Thyroid gland (tissue), 4 donors: ENCODE measurements at places on chromosomes 7 and 10.

- no peaks in the 10 kb centered on the region for H3K27me3 ChIP-seq
- H3K36me3 ChIP-seq, result no peaks in the 10 kb centered on the region
- H3K27ac ChIP-seq, result no peak overlapping the region
- no peaks in the 10 kb centered on the region for H3K4me1 ChIP-seq
- H3K4me3 ChIP-seq, result no peak overlapping the region
- DNase-seq, result no peak
Measured at GRCh38 chr10:115654961-115655360, 561.8 kb downstream of the ATRNL1 start.

- H3K27ac ChIP-seq, result no peak overlapping the region
- no peaks in the 10 kb centered on the region for H3K4me1 ChIP-seq
- peak; percentile 59 for DNase-seq
- H3K36me3 ChIP-seq, result peaks cover 5% of the 10 kb centered on the region
Measured at GRCh38 chr7:93147363-93147762, 822 bp downstream of the SAMD9L start.

DNA sequence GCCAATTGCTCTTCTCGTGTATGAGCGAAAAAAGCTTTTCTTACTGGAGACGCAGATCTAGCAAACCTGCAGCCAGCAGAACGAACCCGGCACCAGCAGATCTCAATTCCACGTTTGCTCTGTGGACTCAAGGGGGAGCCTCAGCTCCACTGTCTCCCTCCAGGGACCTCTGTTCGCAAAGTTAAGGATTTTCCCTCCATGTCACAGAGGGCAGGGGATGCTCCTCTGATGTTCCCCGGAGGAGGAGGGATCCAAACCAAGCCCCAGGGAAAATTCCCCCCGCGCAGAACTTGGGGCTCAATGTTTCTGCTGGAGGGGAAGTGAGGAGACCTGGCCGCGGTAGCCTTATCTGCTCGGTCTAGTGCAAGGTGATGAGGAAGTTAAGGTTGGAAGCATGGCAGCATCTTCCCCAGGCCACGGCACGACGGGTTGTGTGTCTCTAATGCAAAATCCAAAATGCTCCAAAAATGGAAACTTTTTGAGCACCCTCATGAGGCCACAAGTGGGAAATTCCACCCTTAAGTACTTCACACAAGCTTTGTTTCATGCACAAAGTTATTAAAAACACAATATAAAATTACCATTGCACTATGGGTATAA, 9.0 kb downstream of the IQCE start:
- no peaks in the 10 kb centered on the region for H3K4me1 ChIP-seq
- no peak for DNase-seq
- H3K27me3 ChIP-seq, result no peaks in the 10 kb centered on the region
- H3K36me3 ChIP-seq, result peaks cover 12% of the 10 kb centered on the region

DNA sequence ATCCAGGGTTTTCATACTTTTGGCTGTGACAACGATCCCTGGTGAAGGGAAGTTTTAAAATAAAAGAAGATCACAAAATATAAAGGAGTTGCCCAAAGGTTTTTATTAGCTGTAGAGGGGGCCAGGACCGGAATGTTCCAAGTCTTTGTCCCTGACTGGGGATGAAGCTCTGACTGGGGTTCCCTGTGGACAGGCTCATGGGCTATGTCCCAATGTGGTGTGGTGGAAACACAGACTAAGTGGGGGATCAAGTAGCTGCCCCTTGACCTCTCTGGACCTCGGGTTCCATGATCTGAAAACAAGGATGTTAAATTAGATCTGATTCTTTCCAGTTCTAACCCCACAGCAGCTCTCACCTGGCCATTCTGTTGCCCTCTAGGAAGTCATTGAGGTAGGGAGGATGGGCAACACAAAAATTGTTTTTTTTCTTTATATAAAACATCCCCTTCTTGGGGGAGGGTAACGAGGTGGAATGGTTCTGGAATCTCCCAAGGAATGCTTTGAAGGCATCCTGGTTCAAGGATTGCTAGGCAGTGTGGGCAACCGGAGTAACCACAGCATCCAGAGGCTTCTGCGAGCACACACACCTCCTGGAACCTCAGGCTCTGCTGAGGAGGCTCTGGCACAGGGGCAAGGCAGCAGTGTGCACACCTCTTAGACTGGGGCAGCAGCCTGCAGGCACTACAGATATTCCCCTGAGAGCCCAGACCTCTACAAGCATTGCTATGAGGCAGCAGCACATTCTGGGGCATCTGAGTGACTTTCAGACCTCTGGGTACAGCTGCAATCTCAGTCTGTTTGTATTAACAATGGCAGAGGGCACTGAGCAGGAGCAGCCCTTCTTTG, 21.4 kb upstream of the CRYGN start:
- H3K27ac ChIP-seq, result no peak overlapping the region
- H3K36me3 ChIP-seq, result peaks cover 7% of the 10 kb centered on the region
- no peaks in the 10 kb centered on the region for H3K27me3 ChIP-seq
- H3K4me3 ChIP-seq, result no peak overlapping the region

DNA sequence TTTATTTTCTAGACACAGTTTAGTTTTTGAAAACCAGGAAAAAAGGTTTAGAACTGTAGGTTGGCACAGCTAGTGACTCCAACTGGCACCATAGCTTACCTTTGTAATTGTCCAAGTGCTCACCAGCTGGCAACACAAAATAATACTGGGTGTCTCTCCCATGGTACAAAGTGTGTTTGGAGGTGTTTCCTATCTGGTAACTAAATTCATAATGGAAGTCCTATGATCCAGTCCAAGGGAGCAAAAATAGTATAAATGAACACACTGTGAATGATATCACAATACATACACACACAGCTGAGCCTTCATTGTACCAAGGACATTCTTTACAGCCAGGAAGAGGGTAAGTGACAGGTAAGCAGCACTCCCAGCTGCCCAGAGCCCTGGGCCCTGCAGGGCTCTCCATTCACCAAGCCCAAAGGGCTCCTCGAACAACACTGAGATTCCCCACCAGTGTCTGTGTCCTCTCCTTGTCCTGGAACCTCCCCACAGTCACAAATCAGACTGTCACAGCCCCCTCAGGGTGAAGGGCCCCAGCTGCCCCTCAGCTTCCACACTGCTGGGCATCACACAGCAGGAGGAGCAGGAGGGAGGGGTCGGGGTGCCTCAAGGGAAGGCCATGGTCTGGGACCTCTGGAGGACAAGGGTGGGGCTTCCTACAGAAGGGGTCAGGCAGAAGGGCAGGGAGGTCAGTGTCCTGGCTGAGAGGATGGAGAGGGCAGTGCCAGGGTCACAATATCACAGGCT, 72.1 kb downstream of the PKD1L1 start:
- no peaks in the 10 kb centered on the region for H3K27me3 ChIP-seq
- DNase-seq, result no peak
- no peak overlapping the region for H3K4me3 ChIP-seq
- no peak overlapping the region for H3K27ac ChIP-seq

DNA sequence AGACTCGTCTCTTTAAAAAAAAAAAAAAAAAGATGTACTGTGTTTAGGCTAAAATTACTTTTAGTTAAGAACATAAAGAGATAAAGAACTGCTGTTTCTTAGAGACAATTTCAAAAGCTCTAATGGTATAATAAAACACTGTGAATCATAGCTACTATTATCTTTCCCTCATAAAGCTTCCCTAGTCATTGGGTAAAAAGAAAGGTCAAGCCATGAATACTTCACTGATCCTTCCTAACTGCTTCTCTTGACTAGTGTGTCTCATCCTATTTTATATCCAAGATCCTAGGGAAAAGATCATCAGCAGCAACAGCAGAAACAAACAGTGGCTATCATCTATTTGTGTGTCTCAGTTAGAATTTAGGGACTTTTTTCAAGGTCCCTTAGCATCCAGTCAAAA, 10.5 kb downstream of the YME1L1 start:
- no peaks in the 10 kb centered on the region for H3K4me1 ChIP-seq
- H3K27ac ChIP-seq, result no peak overlapping the region
- no peak for DNase-seq

DNA sequence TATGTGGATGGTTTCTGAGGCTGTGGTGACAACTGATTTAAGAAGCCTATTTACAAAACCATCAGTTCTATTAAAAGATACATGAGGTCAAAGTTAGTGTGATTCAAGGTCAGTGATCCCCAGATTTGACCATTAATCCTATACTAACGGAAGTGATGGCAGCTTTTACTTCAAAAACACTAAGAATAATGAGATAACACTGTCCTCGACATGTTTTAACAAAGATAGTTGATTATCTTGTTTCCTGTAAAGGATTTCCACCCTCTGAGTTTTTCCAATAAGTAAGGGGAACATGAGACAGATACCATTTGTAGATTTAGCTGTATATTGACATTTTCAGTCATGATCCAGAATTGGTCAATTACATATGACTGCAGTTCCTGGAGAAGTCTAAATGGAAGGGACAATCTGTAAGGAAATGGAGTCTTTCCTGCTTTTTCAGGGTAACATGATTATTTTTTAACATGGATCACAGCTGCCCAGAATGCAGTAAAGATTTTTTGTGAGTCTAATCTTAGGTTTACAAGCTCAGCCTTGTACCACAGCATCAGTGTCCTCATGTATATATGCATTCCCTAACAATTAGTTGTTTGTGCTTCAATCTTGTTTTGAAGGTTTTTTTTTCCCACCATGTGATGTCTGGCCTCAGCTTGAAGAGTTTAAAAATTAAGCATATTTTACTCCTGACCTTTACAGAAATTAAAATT, 188.0 kb downstream of the PPP1R9A start:
- H3K27ac ChIP-seq, result no peak overlapping the region
- H3K4me1 ChIP-seq, result no peaks in the 10 kb centered on the region
- no peaks in the 10 kb centered on the region for H3K27me3 ChIP-seq
- no peak for DNase-seq
- H3K4me3 ChIP-seq, result no peak overlapping the region

DNA sequence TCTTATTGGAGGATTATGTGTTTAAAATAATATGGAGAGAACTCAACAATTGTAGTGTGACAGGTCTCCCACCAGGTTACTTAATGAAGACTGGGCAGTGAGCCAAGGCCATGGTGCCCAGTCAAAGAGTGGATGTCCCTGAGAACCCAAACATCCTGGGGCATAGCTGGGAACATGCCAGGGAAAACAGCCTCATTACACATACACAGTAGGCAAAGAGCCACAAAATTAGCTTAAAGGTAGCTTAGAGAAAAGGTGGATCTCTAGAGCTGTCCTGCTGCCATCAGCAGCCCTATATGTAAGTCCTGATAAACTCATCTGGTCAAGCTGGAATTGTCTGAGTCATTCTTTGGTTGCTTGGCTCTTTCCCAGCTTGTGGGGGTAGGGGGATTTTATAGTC, 287.8 kb downstream of the PHF14 start:
- H3K4me1 ChIP-seq, result no peaks in the 10 kb centered on the region
- H3K27me3 ChIP-seq, result no peaks in the 10 kb centered on the region
- H3K4me3 ChIP-seq, result no peak overlapping the region
- no peaks in the 10 kb centered on the region for H3K36me3 ChIP-seq
- peak; percentile 62 for DNase-seq
- H3K27ac ChIP-seq, result no peak overlapping the region

- peak overlapping the region; percentile 12 for H3K4me3 ChIP-seq
- no peak overlapping the region for H3K27ac ChIP-seq
- peaks cover 4% of the 10 kb centered on the region for H3K4me1 ChIP-seq
Measured at GRCh38 chr7:124033095-124033806, 384 bp upstream of the TMEM229A start.

- H3K27ac ChIP-seq, result no peak overlapping the region
- peaks cover 11% of the 10 kb centered on the region for H3K4me1 ChIP-seq
- no peaks in the 10 kb centered on the region for H3K27me3 ChIP-seq
- no peak overlapping the region for H3K4me3 ChIP-seq
- no peaks in the 10 kb centered on the region for H3K36me3 ChIP-seq
- DNase-seq, result no peak
Measured at GRCh38 chr10:92880917-92881316, 32.6 kb downstream of the EXOC6 start.

- H3K4me3 ChIP-seq, result no peak overlapping the region
- no peak overlapping the region for H3K27ac ChIP-seq
- no peaks in the 10 kb centered on the region for H3K4me1 ChIP-seq
- H3K27me3 ChIP-seq, result no peaks in the 10 kb centered on the region
- no peaks in the 10 kb centered on the region for H3K36me3 ChIP-seq
Measured at GRCh38 chr10:29023678-29024077, 265.2 kb upstream of the LYZL1 start.

DNA sequence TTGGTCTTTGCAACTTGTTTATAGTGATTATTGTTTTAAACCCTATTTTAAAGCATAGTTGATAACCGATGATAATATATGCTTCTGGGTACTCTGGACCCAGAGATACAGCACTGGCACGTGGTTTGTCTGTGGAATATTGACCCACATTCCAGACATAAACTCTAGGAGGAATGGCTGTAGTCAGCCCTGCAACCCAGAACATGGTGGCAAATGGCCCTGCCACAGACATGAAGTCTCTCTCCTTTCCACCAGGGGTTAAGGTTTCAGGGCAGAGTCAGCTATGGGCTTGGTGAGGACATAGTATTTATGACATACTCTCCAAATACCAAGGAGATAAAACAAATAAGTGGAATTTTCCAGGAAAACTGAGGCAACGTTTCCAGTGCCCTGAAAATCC, 83.6 kb downstream of the NAMPT start:
- no peak for DNase-seq
- no peaks in the 10 kb centered on the region for H3K36me3 ChIP-seq
- no peak overlapping the region for H3K27ac ChIP-seq
- H3K4me3 ChIP-seq, result no peak overlapping the region
- H3K27me3 ChIP-seq, result no peaks in the 10 kb centered on the region

DNA sequence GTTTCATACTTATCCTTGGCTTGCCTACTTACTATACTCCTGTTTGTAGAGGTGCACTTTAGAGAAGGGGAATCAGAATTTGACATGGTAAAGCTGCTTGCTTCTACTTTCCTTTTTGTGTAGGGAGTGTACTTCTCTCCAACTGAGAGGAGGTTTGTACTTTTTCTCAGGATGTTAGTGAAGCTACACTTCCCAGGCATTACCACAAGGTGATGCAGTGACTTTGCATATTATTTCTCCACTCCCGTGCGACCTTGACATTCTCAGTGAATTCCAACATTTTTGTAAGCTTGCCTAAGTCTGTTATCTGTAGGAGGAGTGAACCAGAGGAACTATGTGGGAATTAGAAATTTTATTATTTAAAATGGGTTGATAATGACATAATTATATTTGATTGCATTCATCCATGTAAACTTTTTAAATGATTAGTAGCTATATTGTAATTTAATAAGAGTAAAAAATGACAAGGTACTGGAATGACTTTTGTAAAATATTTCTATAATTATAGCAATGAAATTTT, 5.2 kb downstream of the TAX1BP1 start:
- H3K27me3 ChIP-seq, result no peaks in the 10 kb centered on the region
- H3K27ac ChIP-seq, result peak overlapping the region; percentile 20
- H3K4me3 ChIP-seq, result no peak overlapping the region
- DNase-seq, result peak; percentile 27

DNA sequence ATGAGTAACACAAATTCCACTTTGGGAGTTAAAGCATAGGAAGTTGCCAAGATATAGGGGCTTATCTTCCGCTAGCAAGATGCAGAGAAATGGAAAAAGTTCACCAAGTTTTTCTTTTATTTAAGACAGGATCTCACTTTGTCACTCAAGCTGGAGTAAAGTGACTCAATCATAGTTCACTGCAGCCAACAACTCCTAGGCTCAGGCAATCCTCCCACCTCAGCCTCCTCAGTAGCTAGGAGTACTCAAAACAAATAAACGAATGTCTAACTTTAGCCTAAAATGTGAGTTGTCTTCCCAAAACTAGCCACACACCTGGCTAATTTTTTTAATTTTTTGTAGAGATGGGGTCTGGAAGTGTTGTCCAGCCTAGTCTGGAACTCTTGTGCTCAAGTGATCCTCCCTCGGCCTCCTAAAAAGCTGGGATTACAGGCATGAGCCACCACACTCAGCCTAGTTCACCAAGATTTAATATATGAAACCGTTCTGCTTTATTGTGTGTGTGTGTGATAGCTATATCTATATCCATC, 9.9 kb downstream of the VIM start:
- H3K27me3 ChIP-seq, result no peaks in the 10 kb centered on the region
- peaks cover 44% of the 10 kb centered on the region for H3K4me1 ChIP-seq
- no peak for DNase-seq
- peaks cover 47% of the 10 kb centered on the region for H3K36me3 ChIP-seq
- peak overlapping the region; percentile 44 for H3K27ac ChIP-seq
